ENCODE measurements at places on chromosomes 12 and 14.

DNA sequence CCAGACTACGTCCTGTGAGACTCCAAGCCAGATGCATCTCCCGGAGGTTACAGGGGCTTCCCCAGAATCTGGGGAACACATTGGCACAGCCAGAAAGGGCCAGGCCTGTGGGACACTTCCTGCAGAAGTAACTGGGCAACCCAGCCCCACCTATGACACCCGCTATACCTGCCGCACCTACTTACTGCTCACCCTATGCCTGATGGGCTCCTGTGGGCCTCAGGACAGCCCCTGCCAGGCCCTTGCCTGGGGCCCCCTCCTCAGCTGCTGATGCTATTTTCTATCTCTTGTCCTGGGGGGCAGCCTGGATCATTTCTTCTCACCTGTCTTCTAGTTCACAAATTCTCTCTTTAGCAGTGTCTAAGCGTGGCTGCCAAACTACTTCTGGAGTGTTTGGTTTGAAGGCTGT, 28.7 kb downstream of the JAG2 start:
- no peak for DNase-seq

DNA sequence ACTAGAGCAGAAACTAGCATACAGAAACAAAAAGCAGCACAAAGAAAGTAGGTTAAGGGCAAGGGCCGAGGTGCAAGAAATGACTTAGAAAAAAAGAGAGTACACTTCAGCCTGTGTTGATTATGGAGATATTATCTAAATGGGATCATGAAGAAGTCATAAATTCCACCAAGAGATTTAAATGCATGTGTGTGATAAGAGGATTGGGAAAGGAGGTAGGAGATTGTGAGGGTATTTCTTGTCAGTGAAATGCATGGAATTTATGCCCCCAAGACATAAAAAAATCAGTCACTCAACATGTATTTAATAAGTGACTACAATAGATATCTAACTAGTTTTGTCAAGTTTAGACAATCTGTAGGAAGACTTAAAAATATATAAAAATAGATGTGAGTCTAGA, 976.2 kb upstream of the LRFN5 start:
- no peak for DNase-seq

DNA sequence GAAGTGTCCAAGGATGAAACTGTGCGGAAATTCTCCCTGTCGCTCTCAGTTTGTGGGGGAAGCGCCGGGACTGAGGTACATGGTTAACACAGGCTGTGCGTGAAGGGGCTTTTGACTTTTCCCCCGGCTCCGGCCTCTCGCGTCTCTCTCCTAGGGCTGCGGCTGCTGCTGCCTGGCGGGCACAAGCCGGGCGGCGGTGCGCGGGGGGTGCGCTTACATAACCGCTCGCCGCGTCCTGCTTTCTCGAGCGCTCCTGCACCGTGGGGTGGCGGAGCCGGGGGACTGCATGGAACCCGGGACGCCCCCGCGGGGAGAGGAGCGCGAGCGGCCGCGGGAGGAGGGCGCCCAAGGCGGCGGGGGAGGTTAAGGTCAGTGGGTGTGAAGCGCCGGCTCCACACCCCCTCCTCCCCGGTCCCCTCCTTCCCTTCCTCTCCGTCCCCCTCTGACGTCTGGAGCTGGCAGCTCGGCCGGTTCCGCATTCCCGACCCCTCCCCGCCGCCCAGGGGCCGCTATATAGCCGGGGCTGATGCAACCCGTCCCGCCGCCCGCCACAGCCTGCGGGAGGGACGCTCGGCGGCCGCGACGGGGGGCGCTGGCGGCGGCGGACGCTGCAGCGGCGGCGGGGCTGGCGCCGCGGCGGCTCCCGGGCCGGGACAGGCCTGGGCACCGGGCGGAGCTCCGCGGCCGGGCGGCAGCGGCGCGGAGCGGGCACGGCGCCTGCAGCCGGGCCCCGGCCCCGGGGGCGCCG, at the start of gene JDP2:
Gene JDP2 (plus strand): TSS at position 541 of the 748 bp plus-strand sequence. CDS start 9,899 bp downstream, outside the sequence.
- peak; percentile 57 for DNase-seq

DNA sequence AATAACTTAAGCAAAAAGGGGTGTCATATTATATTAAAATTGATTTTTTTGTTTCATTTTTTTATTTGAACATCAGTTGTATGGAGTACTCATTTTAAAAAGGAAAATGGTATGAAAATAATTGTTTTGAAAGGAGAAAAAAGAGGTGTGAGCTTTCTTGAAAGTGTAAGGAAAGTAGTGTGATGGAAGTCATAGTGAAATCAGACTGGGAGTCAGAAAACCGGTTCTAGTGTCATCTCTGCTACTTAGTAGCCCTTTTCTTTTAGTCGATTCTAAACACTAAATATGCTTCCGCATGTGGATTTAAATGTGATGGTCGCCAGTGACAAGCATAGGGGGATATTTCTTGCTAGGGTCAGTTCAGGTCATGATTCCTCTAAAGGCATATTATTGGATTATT, 1.8 kb upstream of the DYRK2 start:
- DNase-seq = no peak

All from CD4-positive, alpha-beta T cell treated with Interleukin-6 for 4 hours (primary cell).